ENCODE measurements at places on chromosomes 16 and 17. TPM values are rescaled to one million over a fixed set of nuclear protein-coding genes. Genes with fewer than 3 reads are reported as not detected.

- no peak for ATAC-seq
Observed at GRCh38 chr16:79679334-79679733, 78.8 kb upstream of the MAF start.

Gene CCDC200
- total RNA-seq = not detected

Gene CLDN7
- not detected for total RNA-seq

DNA sequence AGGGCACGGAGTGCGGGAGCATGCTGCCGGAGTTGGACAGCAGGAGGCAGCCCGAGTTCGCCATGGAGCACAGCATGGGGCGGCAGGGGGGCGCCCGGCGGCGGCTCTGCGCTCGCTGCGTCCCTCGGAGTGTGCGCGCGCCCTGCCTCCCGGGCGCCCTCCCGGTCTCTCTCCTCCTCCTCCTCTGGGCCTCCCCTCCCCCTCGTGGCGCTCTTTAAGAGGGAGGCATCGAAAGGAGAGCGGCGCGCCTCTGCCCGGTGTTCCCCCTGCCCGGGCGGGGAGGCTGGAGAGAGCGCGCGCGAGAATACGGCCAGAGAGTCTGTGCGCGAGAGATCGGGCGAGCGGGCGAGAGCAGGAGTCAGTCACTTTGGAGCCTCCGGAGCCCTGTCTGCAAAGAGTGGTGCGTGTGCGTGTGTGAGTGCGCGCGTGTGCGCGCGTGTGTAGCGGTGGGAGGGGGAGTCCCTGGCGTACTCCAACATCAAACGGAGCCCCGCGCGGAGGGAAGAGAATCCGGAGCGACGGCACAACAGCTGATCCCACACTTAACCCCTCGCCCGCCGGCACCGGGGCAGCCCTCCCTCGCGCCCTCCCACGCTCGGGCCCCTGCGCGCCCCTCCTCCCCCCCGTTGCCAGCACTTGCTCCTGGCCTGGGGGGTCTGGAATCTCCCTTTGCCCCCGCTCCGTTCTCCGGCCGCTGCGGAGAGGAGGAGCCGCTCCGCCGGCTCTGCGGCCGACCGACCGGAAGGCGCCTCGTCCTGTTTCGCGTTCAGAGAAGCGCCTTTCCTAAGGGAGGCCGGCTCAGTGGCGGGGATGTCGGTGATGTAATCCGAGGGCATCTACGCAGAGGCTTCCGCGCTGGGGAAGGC is 108.9 kb downstream of the ENGASE start:
- no peak for ATAC-seq
